Psoas muscle (tissue), 8 donors: ENCODE measurements at places on chromosomes 1 and 21. TPM values are rescaled to one million over a fixed set of nuclear protein-coding genes. Genes with fewer than 3 reads are reported as not detected.

DNA sequence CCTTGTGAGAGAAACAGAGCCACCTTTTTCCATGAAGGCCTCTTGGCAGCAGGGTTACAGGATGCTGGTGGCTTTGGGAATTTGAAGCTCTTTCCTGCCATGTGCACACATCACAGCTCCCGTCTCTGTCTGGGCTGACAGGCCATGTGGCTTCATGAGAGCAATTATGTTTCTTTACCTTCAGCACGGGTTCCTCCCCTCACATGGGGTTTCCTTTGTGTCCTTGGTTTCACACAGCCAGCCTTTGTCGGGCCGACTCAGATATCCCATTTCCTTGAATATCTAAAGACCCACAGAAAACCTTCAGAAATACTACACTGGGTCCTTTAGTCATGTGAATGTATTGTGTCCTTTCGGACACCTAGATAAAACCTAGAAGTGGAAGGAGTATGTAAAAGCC lies 7.1 kb downstream of the CLIC6 start:
- DNase-seq: no peak

GRCh38 chr21:38503583-38503982 lies 5.3 kb upstream of the ERG start:
- no peak for DNase-seq

- DNase-seq: no peak
These were observed 10.4 kb upstream of the KCNK1 start for GRCh38 chr1:233603478-233603877.

The BRDT gene
- not detected for total RNA-seq

The INTS7 gene
- total RNA-seq: 7.3 TPM

GRCh38 chr1:157154940-157155514 lies 16.8 kb upstream of the ETV3 start:
- DNase-seq: peak; percentile 20

- no peak for DNase-seq
These were observed 379.4 kb downstream of the PLPP3 start for GRCh38 chr1:56199956-56200355.

DNA sequence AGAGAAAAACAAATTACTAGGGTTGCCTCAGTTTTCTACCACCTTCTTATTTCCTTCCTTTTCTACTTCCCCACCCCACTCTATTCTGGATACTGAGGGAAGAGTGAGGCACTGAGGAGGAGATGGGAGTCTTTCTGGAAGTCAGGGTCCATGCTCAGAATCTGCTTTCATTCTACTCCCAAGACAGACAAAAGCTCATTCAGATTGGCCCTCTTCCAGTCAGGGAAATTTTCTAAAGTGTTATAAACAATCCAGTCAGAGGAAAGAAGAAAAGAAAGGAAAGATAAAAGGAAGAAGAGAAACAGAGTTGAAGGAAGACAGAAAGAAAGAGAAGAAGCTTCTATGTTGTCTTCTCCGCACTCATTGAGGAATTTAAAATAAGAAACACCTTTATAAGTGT lies 228.6 kb downstream of the COP1 start:
- DNase-seq: no peak

- DNase-seq: no peak
These were observed 19.1 kb downstream of the ARHGAP29 start for GRCh38 chr1:94218332-94218731.

The FALEC gene
- total RNA-seq: not detected

The PLA2G5 gene
- total RNA-seq: 1.2 TPM

The MPC2 gene
- 192 TPM for total RNA-seq

GRCh38 chr1:234553240-234554188 lies 56.5 kb downstream of the IRF2BP2 start:
- DNase-seq: no peak

DNA sequence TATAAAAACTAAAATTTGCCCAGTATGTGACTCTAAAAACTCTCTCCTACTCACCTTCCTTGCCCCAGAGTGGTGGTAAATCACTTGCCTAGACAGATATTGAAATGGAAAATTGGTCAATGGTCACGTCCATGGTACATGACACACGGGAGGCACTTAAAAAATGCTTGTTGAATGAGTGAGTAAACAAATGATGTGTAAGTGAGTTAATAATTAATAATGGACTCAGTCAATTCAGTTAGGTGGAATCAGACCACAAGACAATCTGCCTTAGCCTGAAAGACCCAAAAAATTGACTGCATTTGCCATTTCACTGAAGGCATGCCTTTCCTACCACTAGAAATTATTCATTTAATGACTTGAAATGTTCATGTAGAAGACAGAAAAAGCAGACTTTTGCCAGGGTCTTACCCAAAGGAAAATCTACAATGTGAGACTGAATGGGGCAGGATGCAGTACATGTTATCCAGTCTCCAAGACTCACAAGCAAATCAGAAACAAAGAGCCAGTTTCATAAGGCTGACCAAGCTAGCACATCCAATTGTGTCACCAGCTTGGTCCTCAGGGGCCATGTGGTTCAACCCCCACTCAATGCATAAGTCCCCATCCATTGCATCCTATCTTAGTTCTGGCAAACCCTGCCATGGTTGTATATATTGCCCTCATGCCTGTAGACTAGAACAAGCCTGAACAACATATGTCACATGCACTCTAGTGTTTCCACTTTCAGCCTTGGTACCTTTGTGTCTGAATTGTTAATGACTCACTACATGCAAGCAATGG lies 73.6 kb downstream of the TBX15 start:
- DNase-seq: no peak

The DNAJC6 gene
- 0.46 TPM for total RNA-seq

GRCh38 chr1:57632401-57632800 lies 208.5 kb upstream of the DAB1 start:
- no peak for DNase-seq

The KRTAP12-2 gene
- total RNA-seq: not detected

DNA sequence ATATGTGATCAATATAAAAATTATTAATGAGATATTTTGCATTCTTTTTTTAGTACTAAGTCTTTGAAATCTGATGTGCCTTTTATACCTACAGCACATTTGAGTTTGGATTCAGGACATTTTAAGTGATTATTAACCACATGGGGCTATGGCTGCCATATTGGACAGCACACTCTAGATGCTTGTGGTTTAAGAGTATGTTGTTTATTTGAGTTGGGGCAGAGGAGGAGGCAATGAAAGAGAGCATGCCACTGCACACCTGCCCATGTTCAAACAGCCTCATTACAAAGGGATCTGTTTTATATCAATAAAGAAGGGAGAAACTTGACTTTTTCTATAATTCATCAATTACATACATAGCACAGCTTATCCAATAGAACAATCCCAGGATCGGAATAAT lies 99.4 kb upstream of the EDEM3 start:
- no peak for DNase-seq

- DNase-seq: no peak
These were observed 149.9 kb upstream of the DNAH14 start for GRCh38 chr1:224779536-224779935.

DNA sequence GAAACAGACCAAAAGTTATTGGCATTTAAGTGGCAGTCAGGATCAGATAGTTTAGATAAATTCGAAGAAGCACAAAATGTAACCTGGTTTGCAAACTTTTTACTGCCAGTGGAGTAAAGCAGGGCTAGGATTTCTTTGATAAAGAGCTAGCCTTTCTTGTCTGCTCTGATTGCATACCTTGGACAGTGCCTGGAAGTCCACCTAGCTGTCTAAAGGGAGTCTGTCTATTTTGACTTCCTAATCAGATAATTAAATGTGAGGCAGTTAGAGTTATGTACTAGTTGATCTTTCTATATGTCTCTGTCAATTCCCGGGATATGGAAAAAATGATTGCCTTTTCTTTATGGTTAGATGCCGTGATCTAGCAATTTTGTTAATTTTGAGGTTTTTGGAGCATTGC lies 4.1 kb downstream of the GPSM2 start:
- no peak for DNase-seq

The MYOM3 gene
- total RNA-seq: 284 TPM

The TMEM82 gene
- not detected for total RNA-seq

GRCh38 chr1:41025979-41026819 lies 4.7 kb upstream of the SLFNL1 start:
- DNase-seq: no peak

- no peak for DNase-seq
These were observed 78.1 kb downstream of the SH3GLB1 start for GRCh38 chr1:86782482-86782881.

DNA sequence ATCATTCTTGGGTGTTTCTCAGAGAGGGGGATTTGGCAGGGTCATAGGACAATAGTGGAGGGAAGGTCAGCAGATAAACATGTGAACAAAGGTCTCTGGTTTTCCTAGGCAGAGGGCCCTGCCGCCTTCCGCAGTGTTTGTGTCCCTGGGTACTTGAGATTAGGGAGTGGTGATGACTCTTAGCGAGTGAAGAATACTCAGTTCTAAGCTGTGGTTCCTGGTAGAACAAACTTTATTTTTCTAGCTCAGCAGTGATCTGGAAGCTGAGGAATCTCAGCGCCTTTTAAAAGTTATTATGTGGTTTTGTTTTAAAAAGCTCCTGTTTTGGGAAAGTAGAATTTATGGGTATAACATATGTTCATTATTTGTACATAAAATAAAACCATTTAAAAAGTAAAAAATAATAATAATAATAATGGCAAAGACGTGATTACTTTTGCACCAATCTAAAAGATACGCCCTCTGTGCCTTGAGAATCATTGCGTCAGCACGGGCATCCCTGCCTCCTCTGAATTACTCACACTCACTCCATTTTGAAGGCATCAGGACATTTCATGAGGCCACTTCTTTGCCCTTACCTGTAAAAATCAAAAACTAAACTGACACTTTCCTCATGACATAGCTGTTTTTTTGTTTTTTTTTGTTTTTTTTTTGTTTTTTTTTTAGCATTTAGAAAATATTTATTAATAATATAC lies 29.7 kb upstream of the TNFRSF1B start:
- no peak for DNase-seq

DNA sequence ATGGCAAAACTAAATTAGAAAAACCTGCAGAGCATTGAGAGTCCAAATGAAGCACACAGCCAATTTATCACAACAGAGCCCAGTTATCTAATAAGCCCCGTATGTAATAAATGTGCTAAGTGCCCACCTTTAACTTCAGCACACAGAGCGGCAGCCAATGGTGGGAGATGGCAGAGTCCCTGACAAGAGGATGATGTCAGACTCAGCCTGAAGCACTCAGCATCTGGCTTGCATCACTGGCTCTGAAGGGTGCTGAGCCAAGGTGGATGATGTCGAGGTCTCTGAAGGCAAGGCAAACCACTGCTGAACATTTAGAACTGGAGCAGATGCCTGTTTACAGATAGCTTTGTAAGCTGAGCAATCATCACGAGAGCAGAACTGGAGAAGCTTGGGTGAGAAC lies 118.3 kb downstream of the NUF2 start:
- DNase-seq: no peak

DNA sequence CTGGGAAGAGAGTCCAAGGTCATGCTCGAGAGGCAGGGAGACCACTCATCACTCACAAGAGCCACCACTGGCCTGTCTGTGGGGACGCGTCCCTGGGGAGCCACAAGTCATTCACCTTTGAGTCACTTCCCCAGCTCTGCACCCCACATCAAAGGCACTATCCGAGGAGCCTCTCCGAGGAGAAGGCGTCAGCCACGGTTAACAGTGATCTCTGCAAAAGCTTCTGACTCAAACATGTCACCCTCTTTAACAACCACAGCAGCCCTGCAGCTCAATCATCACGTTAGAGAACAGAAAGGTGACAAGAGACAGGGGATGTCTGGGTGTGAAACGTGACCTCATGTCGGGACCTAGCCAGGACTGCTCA lies 9.0 kb downstream of the LRRC47 start:
- DNase-seq: no peak

GRCh38 chr1:18064534-18064933 lies 43.1 kb upstream of the IGSF21 start:
- no peak for DNase-seq

GRCh38 chr21:33266789-33267135 lies 595 bp downstream of the IL10RB start:
- DNase-seq: no peak

- peak; percentile 35 for DNase-seq
These were observed 71.8 kb downstream of the DISP3 start for GRCh38 chr1:11550664-11551283.

The FAM72B gene
- total RNA-seq: 0.38 TPM

DNA sequence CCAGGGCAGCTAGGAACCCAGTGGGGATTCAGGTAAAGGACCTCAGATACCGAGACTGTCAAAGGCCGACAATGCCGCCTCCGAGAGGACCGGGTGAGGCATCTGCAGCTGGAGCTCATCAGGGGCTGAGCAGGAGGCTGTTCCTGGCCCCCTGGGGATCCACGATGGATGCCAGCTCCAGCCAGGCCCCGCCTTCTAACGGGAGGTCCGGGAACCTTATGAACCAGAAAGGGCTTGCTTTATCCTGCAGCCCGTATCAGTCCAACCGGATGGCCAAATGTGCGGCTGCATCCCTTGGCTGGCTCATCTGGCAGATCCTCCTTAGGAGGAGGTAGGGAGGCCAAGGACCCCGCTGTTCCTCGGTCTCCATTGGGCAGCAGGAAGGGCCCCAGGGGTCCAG lies 32.0 kb downstream of the SLC45A1 start:
- peak; percentile 73 for DNase-seq

The SLC44A5 gene
- total RNA-seq: 7.5 TPM

DNA sequence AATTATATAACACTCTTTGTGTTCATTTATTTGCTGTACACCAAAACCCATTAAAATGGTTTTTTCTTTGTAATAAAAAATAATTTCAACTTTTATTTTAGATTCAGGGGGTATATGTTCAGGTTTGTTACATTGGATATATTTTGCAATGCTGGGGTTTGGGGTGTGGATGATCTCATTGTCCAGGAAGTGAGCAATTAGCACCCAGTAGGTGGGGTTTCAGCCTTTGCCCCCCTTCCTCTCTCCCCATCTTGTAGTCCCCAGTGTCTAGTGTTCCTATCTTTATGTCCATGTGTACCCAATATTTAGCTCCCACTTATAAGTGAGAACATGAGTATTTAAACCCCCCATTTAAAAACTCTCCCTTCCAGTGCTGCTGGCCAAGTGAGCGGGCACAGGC lies 184.6 kb downstream of the RHOU start:
- no peak for DNase-seq

The GRHL3 gene
- not detected for total RNA-seq

GRCh38 chr1:161138431-161138830 lies 6.0 kb upstream of the DEDD start:
- DNase-seq: no peak

The PROX1 gene
- total RNA-seq: 16.0 TPM

The CRYBG2 gene
- total RNA-seq: 0.56 TPM

DNA sequence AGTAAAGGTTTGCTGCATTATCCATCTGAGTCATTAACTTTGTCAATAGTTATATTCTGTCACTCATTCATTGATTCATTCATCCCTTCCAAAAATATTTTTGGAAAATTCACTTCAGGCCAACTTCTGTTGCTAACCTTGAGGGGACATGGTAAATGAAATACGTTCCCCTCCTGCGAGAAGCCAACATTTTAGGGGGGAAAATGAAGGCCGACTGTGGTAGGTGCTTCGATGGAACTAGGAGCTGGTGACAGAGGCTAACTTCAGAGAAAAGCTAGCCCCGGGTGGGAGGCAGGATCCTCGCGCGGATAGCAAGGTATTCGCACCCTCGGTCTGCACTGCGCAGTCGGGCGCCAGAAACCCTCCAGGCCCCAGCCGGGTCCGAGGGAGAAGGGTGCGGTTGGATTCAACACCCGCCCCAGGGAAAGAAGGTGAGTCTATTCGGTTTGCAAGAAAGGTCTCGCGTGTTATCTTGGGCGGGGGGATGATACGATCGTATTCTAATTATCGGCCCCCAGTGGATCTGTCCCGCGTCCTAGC lies 646 bp upstream of the RRP15 start:
- no peak for DNase-seq
